ENCODE measurements at places on chromosomes 4 and X. TPM values are rescaled to one million over a fixed set of nuclear protein-coding genes. Genes with fewer than 3 reads are reported as not detected.

Gene RIPPLY1
- not detected for total RNA-seq

Gene OPRPN
- not detected for total RNA-seq

Gene ATOH1
- not detected for total RNA-seq

Gene FGFR3
- total RNA-seq, result under 0.01 TPM

Gene TTC29
- not detected for total RNA-seq

Gene SAP30
- 29.1 TPM for total RNA-seq

Gene MPP1
- total RNA-seq, result 18.2 TPM

Gene TNIP3
- total RNA-seq, result 0.69 TPM

Gene PCYT1B
- 2.8 TPM for total RNA-seq

Gene HAND2
- 0.73 TPM for total RNA-seq

Gene TMPRSS11F
- under 0.01 TPM for total RNA-seq

Gene SMARCA1
- 40.0 TPM for total RNA-seq

Gene SEPTIN6
- total RNA-seq, result 14.5 TPM

Data from melanocyte of skin (primary cell).